ENCODE measurements at places on chromosomes 5 and 9.

- no peak for DNase-seq
Observed at GRCh38 chr9:120937596-120937995, 11.0 kb upstream of the TRAF1 start.

DNA sequence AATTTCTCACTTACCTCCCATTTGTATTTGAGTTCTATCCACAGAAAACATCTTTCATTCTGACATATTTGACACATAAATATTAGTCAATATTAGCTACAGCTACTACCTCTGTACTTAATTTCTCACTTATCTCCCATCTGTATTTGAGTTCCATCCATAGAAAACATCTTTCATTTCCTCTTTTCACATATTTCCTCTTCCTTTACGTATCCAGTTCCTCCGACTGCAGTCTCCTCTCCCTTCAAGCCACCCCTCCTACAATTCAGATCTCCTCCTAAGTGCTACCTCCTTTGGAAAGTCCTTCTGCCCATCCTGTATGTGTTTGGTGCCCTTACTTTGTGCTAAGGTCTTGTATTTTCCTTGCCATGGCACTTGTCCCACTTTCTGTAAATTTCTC is 1.6 kb downstream of the SREK1IP1 start:
- DNase-seq = no peak

GRCh38 chr5:72818866-72819534 is 2.5 kb downstream of the TNPO1 start:
- DNase-seq = peak; percentile 84

GRCh38 chr5:176822041-176822792 is 11.9 kb downstream of the UNC5A start:
- no peak for DNase-seq

DNA sequence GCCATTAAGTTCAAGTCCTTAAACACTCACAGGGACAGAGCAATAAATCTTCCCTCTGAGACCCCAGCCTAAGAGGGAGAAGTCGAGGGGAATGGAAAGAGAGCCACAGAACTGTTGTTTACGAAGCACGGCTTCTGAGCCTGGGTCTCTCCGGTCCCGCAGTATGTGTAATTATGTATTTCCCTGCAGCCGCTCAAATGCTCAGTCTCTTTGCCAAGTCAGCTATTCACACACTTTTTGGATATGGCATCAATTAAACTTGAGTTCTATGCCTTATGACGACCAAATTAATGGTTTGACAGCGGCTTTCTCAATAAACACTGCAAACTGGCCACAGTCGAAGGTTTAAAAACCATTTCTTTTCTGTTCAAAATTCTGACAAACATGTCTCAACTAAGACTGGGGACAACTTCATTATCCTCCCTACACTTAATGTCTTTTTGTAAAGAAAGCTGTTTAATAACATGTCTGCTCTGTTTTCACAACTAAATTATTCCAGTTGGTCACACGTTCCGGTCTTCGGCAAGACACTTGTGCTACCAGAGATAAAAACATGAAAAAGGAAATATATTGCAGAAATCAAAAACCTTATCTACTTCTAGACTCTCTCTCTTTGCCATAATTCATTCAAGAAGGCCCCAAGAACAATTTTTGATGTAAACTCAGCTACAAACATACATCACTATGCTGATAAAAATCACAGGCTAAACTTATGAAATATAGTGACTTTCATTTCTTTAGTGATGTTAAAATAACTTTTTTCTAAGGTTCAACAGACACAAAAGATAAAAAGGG is 203.2 kb downstream of the GAPVD1 start:
- no peak for DNase-seq

- DNase-seq = no peak
Observed at GRCh38 chr9:70195456-70195855, 63.3 kb upstream of the SMC5 start.

- no peak for DNase-seq
Observed at GRCh38 chr5:52598968-52599367, 188.7 kb upstream of the ITGA1 start.

- no peak for DNase-seq
Observed at GRCh38 chr5:65213921-65214525, 267.7 kb downstream of the ADAMTS6 start.

- DNase-seq = no peak
Observed at GRCh38 chr5:126486332-126486731, 63.1 kb downstream of the GRAMD2B start.

- DNase-seq = no peak
Observed at GRCh38 chr5:122774519-122774860, 390 bp upstream of the SNX2 start.

- DNase-seq = peak; percentile 97
Observed at GRCh38 chr9:91423785-91424402, at the start of gene NFIL3. Gene NFIL3, minus strand, starts transcription at chr9:91423832. Its CDS starts 13,098 bp downstream, at chr9:91410734.

DNA sequence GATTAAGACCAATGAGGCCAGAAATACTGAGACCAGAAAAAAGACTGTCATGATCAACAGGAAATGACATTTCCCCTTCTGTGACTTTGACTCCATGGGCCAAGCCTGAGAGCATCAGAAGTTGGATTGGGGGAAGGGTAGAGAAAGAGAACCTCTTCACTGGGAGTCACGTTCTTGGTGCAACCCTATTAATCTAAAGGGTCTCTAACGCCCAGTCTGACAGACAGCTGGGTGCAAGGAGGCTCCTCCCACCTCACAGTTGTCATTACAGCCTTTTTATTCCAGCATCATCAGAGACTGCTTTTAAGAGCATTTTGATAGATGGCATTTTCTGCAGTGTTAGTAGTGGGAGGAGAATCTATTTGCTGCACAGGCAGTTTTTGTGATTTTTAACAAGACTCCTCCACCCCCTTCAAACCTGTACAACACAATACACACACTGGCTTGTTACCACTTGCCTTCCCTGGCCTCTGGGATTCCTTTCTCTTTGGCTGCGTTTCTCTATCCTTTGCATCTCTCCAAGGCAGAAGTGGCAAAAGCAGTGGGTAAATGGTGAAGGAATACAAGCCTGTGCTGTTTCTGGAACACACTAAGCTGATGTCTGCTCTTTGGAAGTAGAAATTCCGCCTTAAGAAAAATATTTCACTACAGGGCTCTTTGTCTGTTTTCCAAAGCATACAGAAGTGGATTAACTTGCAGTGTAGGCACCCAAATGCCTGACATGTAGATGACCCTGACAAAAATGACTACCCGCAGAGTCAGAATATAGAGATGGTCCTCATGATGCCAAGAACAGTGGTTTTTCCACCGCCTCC is 310.4 kb upstream of the ZNF608 start:
- no peak for DNase-seq

- no peak for DNase-seq
Observed at GRCh38 chr9:86353655-86354010, 577 bp downstream of the TUT7 start.

DNA sequence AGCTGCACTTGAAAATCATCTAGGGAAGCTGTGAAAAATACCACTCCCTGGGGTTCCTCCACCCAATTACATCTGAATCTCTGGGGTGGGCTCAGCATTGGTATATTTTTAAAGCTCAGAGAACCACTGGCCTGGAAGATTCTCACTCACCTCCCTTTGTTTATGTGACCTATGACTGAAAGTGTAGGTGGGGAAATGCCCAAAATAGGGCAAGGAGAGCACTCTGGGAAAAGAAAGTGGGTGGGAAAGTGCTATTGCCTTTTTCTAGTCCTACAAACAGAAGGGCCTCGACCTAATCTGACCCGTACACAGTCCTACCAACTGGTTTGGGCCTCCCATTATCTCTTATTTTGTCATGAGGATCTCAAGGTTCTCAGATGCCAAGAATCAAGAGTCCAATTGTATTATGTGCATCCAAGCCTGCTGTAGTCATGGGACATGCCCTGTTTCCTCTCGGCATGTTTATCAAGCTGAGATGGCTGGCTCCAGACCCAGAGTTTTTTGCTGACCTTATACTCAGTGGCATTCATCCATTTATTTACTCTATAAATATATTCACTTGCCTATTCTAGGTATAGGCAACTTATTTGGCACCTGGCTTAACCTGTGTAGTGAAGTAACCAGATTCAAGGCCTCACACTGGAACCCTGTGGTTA is 483.7 kb downstream of the ENC1 start:
- no peak for DNase-seq

DNA sequence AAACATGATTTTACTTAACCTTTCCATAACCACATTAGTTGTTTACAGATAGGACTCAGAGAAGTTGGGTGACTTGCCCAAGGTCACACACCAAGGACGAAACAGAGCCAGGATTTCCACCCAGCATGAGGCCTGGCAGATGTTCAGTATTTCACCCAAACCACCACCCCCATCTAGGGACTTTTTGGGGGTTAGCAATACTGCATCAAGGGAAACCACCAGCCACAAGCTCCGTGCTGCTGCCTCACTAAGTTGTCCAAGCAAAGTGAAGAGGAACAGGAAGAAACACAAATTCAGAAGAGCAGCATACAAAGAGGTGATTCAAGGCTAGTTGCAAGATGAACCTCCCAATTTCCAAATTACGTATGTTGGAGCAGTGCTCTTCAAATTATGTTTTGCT is 219.6 kb upstream of the RORB start:
- no peak for DNase-seq

DNA sequence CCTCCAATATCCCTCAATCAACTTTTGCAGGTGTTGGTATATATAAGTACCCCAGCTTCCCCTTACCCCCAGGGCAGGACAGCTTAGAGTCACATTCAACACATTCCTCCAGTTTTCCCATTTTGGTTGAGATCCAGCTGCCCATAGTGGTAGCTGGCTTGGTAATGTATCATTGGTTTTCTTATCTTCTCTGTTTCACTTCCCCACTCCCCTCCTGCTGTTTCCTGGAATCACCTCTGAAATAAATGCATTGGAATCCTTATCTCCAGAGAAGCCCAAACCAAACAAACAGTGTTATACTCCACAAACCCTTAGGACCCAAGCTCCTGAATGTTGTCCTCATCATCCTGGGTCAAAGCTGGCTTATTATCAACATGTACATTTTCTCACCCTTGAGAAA is 184.8 kb downstream of the TMEM38B start:
- DNase-seq = no peak

DNA sequence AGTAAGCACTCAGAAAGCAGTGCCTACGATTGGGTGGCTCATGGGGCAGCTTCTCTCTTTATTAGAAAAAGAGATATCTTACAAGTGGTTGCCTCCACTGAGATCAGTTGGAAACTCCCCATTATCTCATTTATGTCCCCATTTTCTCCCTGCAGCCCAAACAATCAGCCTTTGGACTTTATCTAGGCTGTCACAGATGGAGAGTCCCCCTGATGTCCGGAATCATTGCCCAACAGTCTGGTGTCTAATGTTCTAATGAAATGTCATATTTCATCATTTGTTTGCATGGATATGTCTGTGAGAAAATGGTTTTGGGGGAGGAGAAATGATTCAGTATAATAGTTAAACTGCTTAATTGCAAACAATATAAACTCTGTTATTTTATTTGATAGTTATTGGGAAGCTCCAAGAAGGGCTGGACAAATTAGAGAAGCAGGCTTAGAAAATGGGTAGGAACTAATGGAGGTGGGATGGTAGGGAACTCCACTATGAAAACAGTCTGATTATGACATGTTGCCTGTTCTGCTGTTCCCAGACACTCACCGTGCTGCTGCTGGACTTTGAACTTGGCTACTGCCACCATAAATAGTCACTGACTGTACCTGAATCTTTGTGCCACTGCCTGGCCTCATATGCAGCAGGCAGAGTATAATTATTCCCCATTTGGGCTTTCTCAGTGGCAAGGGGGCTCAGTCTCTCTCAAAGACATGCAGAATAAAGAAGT is 38.3 kb upstream of the SMAD5 start:
- DNase-seq = no peak

GRCh38 chr9:87395804-87396479 is 101.7 kb upstream of the DAPK1 start:
- no peak for DNase-seq

GRCh38 chr9:111076519-111076918 is 38.2 kb upstream of the LPAR1 start:
- no peak for DNase-seq

DNA sequence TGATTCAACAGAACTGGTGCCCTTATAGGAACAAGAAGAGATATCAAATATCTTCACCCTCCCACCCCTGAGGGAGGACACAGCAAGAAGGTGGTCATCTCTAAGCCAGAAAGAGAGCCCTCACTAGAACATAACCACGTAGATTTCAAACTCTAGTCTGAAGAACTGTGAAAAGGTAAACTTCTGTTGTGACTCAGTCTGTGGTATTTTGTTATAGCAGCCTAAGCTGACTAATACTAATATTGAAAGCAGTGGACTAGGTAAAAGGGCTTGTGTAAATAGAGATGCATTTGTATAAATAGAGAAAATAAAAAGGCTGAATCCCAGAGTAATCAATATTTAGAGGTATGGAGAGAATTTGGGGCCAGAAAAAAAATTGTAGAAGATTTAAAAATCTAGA is 157.6 kb upstream of the CCNH start:
- no peak for DNase-seq

DNA sequence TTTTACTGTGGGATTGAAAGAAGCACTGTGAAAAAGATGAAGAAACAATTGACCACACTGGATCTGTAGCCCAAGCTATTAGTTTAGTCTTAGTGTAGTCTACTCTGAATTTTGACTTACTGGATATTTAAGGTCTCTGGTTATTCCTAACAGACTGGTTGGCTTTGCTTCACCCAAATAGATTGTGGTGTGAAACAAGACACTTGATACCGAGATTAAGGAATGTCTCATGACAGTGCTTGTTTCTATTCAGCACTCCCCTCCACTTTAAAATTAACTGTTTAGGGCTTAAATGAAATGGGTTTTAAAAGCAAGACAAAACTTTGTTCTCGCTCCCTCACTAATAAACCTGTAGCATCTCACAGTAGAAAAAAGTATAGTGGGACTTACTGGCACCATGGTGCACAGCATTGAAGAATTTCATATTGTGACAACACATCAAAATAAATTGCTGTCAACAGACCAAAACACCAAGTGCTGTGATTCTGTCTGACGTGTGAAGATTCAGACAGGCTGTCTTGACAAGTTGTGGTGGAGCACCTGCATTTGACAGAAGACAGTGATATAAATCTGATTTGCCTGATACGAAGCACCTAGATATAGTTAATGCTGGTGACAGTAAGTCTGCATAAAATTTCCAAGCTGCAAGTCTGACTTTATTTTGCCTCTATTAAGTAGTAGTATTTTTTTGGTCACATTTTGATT is 73.1 kb downstream of the PBX3 start:
- no peak for DNase-seq
